ENCODE measurements at places on chromosomes 3 and 15. TPM values are rescaled to one million over a fixed set of nuclear protein-coding genes. Genes with fewer than 3 reads are reported as not detected.

- no peak for DNase-seq
These were observed 240.8 kb upstream of the CMC1 start for GRCh38 chr3:28000608-28001007.

GRCh38 chr3:63975723-63976122, 47.6 kb downstream of the PSMD6 start:
- DNase-seq, result no peak

- no peak for DNase-seq
These were observed 37.7 kb downstream of the CHDH start for GRCh38 chr3:53808496-53808895.

GRCh38 chr3:150411976-150412375, 3.9 kb downstream of the TSC22D2 start:
- DNase-seq, result peak; percentile 40

DNA sequence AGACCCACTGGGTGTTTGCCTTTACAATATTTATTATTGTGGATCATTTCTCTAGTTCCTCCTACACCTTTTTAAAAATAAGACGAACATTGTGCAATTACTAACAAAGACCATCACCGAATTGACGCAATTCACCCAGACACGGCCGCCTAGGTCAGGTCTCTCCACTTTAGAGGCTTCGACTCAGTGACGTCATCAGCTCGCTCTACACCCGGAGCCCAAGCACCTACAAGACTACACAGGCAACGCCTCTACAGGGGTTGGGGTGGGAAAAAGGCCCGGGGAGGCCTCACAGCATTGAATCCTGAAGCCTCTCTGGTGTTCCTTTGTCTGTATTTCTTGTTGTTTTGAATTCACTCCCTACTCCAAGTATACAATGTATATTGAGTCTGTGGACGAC, 16.6 kb downstream of the ZIC4 start:
- DNase-seq, result no peak

- no peak for DNase-seq
These were observed 862.6 kb downstream of the AGBL1 start for GRCh38 chr15:86942285-86942684.

- peak; percentile 62 for DNase-seq
These were observed at the start of gene CEMIP for GRCh38 chr15:80778964-80779657. Gene CEMIP (plus strand): TSS chr15:80779370. CDS start chr15:80873880, 94,510 bp downstream.

GRCh38 chr3:133905376-133905775, 9.7 kb upstream of the RAB6B start:
- DNase-seq, result no peak

DNA sequence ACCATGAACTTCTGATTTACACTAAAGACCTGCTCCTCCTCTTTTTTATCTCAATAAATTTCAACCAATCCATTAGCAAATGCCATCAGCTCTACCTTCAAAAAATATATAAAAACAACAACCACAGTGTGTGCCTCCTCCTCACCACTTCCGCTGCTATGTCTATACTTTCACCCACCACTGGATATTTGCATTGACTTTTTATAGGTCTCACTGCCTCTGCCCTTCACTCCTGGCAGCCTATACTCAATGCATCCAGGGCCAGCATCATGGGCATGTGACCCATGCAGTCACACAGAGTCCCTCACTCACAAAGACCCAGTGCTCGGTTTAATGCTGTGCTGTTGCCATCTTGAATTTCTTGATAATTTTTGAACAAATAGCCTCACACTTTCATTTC, 53.5 kb upstream of the CCDC54 start:
- DNase-seq, result no peak

The KNL1 gene
- total RNA-seq, result 16.2 TPM

Measured in PC-9 (cell line).